ENCODE measurements at places on chromosomes 13 and 19.

DNA sequence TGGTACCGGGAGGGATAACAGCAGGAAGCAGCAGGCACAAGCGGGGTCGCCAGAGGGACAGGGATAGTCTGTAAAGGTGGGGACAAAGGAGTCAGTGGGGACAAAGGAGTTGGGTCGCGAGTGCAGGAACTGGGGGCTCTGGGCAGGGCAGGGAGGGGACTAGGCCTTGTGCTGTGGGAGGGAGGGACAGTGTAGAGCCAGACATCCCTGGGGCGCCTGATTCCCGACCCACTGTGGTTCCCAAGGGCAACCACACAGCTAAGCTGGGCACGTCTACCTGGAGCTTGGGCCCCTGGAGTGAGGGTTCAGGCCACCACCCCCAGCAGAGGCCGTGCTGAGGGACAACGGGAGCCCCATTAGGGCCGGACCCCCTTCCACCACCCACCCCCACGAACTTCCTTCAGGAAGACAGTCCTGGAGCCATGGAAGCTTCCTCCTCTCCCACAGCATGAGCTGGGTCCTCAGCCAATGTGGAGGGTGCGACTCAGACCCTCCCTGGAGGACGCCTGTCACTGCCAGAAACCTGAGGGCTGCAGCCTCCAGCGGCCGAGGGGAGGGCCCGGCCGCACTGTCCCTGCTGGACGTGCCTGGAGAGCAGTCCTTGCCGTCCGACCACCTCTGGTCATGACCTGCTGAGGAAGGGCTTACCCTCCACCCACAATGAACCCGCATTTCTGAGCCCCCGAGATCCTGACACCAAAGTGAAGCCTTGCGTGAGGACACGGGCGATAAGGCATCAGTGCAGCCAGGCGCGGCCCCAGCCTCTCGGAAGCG lies 77.9 kb downstream of the SPACA7 start:
- no peak for DNase-seq

GRCh38 chr13:73060251-73061160 lies 1.7 kb downstream of the KLF5 start:
- no peak for DNase-seq

GRCh38 chr13:30984620-30985019 lies 52.2 kb downstream of the TEX26 start:
- DNase-seq: no peak

DNA sequence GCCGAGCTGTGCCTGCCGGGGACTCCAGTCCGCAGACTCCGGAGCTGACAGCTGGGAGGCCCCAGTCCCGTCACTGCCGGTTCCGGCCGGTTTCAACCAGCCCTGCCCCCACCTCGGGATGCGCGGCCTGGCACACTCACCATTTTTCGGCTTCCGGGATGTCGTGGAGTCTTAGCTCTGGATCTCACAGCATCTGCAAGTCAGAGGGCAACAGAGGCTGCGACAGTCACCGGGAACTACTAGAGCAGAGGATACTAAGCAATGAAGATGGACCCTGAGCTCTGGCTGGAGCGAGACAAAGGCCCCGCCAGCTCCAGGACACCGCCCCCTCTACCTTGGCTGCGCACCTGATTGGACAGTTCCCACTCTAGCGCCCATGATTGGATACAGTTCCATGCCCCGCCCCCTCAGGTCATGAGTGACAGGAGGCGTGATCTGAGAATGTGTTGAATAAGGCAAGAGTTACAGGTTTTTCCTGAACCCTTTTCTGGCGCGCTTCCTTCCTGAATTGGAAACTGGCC lies at the start of gene ZNF682:
TSS of gene ZNF682 (minus strand) at position 303 of the 521 bp plus-strand sequence. CDS start at position 143, 160 bp downstream.
- DNase-seq: peak; percentile 85

DNA sequence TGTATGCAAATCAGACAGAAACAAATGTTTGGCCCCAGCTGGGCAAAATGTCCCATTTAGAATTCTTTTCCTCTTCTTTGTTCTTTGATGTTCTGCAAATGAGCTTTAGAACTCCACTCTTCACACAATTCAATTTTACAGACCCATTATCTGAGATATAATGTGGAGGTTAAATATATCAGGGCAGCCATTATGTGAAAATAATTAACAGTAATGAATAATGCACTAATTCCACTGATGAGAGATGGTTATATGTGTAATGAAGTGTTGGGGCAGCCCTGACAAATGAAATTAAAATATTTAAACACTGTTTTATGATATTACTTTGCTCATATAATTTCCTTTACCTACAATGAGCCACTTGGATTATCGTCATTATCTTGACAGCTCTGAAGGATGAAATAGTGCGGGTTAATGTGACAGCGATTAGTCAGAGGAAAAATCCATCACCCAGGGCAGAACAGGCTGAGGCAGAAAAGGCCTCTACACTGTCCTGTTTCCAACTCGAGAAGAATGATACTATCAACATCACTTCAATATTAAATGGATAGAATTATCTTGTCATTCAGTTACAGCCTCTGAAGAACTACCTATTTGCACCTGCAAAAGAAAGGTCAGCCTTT lies 321.1 kb downstream of the RBM26 start:
- DNase-seq: no peak

DNA sequence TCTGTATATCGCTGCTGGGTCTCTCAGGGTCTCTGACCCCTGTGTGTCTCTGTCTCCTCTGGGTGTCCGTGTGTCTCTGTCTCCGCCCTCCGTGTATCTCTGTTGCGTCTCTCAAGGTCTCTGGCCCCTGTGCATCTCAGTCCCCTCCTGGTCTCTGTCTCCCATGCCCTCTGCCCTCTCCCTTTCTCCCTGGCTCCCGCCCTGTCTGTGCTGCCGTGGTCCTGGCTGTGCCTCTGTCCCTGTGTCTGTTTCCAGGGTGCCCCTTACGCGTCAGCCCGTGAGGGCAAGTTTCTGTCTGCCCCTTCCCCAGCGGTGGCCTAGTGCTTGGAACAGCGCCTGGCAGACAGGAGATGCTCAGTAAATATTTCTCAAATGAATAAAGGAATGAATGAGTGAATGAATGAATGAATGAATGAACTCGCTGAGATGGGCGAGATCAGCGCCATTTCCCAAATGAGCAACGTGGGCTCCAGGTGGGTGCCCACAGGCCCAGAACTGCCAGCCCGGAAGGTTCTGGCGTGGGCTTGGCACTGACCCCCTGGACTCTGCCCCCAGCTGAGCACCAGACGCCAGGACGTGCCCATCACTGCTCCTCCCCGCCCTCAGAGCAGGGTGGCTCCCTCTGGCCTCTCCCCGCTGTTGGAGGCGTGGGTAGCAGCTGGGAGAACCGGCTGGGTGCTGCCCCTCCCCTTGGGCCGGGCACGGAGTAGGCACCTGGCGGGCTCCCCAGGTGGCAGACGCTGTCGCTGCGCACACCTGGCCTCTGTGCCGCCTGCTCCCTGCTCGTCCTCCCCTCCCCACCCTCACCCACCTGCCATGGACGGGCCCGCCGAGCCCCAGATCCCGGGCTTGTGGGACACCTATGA lies at the start of gene SULT2B1:
TSS of gene SULT2B1 (plus strand) at position 736 of the 866 bp plus-strand sequence. CDS start at position 817, 81 bp downstream.
- DNase-seq: no peak

GRCh38 chr13:109468123-109468522 lies 318.3 kb downstream of the IRS2 start:
- DNase-seq: no peak

DNA sequence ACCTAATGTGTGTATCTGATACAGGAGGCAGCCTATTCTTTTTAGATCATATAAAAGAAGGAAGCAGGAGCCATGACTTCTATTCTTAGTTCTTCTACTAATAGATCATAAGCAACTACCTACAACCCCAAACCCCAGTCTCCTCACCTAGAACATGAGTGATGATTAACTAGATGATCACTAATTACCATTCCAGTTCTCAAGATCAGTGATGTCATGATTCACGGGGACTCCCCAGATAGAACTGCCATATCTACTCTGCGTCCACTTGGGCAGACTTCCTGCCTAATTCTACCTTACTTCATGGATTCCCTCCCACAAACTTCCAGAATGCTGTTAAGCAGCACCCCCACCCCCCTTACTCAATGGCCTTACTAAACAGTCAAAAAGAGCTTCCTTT lies 380.1 kb downstream of the FGF14 start:
- no peak for DNase-seq
